ENCODE measurements at places on chromosomes 13 and 19.
A peak's percentile ranks its signal among the peaks of the same experiment; 100 is the strongest.

GRCh38 chr13:78594456-78594975 lies 8.8 kb downstream of the POU4F1 start:
- DNase-seq: no peak

DNA sequence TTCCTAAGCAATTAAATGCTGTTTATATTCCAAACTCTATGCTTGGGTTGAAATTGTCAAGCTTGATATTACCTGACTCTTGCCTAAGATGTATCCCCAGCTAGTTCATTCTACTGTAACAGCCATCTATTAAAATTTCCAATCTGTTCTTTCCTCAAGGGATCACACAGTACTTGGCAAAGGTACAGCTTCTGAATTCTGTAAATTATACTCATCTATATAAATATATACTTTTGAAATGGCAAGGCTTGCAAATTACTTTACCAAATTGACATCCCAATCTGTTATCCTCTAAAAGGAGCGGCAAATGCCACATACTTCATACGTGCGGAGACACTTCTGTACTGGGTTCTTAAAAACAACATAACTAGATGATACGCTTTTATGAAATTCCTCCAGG lies 330.2 kb downstream of the DNAJC15 start:
- no peak for DNase-seq

DNA sequence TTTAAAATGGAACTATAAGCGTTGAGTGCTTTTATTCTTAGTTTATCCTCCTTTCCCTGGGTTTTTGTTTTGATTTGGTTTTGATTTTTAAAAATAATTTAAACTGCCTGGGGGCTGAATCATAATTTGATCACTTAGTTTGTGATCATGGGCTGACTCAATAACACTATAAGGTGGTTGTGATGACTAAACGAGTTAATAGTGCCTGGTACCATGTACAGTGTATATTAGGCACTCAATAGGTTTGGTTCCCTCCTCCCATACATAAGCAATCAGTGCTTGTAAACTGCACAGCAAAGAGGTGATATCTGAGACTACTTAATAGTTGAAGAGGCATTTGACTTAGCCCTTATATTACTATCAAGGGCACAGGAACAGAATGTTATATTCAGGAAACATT lies 200.9 kb upstream of the RFC3 start:
- no peak for DNase-seq

GRCh38 chr19:51547397-51548212 lies 16.1 kb upstream of the SIGLEC6 start:
- DNase-seq: no peak

DNA sequence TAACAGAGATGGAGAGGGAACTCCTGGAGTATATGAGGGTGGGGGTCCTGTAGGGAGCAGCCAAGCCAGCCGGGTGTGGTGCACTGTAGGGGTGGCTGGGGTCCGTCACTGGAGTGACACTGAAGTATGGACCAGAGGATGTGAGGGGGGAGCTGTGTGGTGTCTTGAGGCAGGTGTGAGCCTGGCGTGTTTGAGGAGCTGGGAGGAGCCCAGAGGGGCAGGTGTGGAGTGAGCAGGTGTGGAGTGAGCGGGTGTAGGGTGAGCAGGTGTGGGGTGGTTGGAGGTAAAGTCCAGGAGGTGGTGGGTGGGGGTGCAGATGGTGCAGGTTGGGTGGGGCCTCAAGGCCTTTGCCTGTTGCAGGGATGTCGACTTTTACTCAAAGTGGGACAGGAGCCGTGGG lies 5.9 kb downstream of the B3GNT8 start:
- DNase-seq: no peak

DNA sequence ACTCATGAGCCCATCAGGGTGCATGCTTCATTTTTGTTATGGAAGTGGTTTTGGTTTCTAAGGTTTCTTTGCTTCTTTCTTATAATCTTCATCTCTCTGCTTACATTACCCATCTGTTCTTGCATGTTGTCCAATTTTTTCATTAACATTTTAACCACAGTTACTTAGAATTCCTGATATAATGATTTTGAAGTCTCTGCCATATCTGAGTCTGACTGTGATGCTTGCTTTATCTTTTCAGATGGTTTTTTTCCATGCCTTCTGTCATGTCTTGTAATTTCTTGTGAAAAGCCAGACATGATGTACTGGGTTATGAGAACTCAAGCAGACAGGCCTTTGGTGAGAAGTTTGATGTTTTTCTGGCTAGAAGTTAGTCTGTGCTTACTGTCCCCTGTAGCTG lies 8.0 kb upstream of the ARGLU1 start:
- no peak for DNase-seq

DNA sequence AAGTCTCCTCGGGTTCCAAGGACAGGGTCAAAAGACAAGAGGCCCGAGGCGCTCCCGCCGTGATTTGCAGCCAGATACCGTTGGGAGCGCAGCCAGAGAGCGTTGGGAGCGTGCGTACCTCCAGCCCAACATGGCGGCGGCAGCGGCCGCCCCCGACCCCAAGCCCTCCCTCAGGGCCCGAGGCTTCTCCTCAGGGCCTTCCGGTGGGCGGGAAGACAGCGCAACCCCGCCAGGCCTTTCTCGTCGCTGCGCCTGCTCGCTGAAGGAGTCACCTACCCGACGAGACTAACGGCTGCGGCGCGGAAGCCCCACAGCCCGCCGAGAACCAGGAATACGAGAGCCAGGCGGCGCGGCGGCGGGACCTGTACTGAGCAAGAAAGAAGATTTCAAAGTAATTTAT lies 3.2 kb upstream of the ZNF850 start:
- DNase-seq: no peak

GRCh38 chr13:102191951-102192502 lies 209.8 kb downstream of the FGF14 start:
- no peak for DNase-seq

DNA sequence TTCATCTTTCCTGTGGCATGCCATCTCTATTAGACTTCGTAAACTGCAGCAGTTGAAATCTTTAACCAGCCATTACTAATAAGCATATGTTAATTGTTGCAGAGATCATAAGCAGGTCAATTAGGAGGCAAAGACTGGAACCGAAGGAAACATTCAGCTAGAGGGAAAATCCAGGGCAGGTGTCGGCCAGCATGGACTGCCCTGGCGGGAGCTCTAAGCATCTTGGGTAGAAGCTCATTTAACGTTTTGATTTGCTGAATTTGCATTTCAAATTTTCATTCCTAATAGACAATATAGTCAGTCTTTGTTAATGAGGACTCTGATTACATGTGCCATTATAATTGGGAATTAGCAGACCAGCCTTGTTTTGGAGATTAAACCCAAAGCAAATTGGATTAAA lies 238.6 kb downstream of the POU4F1 start:
- DNase-seq: no peak

GRCh38 chr13:51451467-51452360 lies 1.1 kb downstream of the INTS6 start:
- DNase-seq: peak; percentile 59

DNA sequence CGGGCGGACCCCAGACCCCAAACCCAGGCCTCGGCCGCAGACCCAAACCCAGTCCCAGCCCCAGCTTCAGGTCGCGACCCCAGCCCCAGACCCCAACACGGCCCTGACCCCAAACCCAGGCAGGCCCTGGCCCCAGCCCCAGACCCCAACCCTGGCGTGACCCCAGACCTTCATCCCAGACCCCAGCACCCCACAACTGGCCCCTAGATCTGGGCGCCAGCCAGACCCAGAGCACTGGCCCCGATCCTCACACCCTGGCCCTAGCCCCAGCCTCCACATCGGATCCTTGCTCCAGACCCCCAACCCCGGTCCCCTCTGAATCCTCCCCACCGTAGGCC lies 7.5 kb downstream of the MBD3 start:
- no peak for DNase-seq

DNA sequence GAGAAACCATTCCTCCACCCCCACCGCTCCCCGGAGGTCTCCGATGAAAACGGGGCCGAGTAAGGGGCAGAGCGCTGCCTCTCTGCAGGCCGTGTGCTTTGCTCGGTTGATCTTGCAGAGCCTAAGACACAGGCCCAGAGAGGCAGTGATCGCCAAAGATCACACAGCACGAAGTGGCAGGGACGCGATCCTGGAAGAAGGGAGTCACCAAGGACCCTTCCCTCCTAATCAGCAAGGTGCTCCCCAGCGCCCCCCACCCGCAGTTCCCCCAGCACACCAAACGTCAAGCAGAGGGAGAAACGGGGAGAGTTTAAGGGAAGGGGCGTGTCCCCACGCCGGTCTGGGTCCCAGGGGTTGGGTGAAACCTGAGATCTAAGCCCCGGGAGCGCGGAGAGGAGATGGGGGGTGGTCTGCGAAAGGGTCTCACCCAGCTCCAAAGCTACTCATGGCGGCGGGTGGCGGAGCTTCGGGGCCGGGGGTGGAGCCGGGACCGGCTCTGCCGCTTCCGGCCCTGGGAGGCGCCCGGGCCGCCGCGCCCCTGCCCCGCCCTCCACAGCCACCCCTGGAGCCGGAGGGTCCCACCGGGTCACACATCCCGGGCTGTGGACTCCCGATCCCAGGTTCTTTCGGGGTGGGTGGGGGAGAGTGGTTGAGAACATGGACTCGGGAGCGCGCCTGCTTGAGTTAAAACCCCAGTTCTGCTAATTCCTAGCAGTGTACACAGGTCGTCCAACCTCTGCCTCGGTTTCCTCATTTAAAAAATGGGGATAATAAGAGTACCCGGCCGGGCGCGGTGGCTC lies at the start of gene EML2:
Gene EML2, minus strand, starts transcription at position 468 of the 800 bp plus-strand sequence. Its CDS starts 21 bp downstream, at position 447.
- no peak for DNase-seq

GRCh38 chr13:51920786-51921185 lies 59.0 kb downstream of the CCDC70 start:
- DNase-seq: no peak

GRCh38 chr13:112685896-112686295 lies 3.9 kb upstream of the ATP11A start:
- DNase-seq: no peak

GRCh38 chr19:33350538-33351309 lies 22.8 kb upstream of the CEBPG start:
- DNase-seq: no peak

DNA sequence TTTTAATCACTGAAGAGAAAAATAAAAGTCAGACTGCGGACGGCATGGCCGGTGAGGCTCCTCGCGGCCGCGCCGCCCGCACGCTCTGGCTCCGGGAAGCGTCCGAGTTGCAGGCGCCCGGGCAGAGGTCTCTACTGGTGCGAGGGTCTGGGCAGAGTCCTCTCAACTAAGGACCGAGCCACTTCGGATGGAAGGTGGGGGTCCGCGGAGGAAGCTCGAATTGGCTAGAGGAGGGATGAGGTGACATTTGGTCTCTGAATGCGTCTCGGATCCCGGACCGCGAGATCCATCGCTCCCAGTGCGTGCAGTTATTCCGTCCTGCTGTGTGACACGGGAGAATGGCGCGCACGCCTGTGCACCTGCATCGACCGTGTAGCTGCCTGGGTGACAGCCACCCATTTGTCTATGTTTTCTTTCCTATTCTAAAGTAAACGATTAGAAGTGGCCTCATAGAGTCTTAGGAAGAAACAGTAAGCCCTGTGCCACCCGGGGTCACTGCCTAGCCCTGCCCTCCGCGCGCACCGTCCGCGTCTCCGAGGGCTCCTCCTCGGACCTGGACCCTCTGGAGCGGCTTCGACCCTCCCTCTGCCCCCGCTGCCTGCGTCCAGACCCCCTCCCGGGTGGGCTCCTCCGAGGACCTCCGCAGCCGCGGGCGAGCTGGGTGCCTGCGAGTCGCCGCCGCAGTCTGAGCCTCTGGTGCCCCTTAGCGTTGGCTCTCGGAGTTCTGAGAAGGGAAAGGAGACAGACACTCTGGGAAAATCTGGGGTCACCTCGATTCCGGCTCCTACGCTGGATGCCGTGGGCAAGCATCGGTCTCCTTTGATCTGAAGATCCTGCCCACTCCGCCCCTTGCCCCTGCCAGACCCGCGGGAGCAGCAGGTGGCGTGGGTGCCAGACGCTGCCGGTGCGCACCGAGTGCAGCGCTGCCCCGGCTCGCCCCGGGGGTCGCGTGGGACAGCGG lies 347.4 kb downstream of the LIG4 start:
- DNase-seq: no peak

GRCh38 chr19:5186293-5187050 lies 154.1 kb downstream of the PTPRS start:
- DNase-seq: no peak

DNA sequence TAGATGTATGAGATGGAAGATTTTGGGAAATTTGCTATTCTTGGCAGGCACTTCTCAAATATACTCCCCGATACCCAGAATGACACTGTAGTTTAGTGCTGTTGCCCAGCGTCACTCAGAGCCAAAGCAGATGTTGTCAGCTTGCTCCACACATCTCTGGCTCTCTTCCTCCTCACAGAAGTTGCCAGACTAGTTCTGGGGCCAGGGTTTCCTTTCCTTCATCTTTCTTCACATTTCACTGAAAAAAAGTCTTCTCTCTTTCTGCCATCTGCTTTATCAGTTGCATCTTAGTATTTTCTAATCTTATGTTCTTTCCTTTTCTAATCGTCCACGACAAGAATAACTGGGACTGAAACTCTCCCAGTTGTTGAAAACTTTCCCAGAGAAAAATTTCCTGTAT lies 251.4 kb downstream of the RGCC start:
- DNase-seq: no peak

- no peak for DNase-seq
Measured at GRCh38 chr19:16896146-16897028, 7.6 kb downstream of the F2RL3 start.

GRCh38 chr19:38385804-38386257 lies 2.0 kb downstream of the GGN start:
- no peak for DNase-seq

DNA sequence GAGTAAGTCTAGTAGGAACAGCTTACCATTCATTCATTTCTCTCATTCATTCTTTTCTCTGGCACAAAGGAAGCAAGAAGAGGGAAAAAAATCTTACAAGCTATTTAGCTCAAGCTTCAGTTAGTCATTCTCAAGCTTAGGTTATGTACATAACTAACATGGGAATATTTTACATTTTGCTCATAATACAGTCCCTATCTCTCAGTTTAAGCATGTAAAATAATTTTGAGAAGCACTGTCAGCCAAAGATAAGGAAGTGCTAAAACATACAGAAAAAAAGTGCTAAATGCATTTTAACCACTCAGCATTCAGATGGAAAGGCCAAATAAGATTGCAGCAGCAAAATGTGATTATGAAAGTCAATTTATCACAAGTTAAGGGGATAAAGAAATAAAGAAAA lies 7.9 kb downstream of the RBM26 start:
- no peak for DNase-seq

DNA sequence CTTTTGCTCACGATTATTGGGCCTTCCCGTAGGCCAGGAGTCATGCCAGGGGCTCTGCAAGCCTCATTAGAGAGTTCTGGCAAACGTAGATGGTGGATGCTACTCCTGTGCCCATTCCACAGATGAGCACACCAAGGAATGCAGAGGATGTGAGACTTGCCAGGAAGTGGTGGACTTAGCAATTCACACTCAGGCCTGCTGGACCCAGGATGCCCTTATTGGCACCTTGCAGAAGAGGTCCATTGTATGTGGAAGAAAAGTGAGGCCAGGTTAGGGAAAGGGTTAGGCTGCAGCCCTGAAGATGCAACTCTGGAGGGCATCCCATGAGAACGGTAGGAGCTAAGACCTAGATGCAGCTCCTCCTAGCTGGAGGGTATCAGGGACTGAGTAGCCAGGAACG lies 5.9 kb downstream of the UNC13A start:
- DNase-seq: no peak

DNA sequence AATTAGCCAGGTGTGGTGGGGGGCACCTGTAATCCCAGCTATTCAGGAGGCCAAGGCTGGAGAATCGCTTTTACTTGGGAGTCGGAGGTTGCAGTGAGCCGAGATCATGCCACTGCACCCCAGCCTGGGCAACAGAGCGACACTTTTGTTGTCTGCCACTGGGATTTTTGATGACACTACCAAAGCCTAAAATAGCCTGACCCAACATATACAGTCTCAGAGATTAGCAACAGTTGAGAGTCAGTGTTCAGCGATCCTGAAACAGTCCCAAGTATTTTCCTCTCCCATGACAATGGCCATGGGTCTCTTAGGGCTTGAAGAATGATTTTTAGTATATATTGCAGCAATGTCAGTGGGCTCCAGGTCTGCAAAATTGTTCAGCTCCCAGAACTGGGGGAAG lies 32.9 kb downstream of the SLC25A30 start:
- no peak for DNase-seq

Measured in central memory CD8-positive, alpha-beta T cell (primary cell).